GM13976 (cell line): ENCODE measurements at places on chromosomes 3 and 15.

GRCh38 chr15:36177590-36178302, 401.7 kb upstream of the CDIN1 start:
- DNase-seq: no peak

DNA sequence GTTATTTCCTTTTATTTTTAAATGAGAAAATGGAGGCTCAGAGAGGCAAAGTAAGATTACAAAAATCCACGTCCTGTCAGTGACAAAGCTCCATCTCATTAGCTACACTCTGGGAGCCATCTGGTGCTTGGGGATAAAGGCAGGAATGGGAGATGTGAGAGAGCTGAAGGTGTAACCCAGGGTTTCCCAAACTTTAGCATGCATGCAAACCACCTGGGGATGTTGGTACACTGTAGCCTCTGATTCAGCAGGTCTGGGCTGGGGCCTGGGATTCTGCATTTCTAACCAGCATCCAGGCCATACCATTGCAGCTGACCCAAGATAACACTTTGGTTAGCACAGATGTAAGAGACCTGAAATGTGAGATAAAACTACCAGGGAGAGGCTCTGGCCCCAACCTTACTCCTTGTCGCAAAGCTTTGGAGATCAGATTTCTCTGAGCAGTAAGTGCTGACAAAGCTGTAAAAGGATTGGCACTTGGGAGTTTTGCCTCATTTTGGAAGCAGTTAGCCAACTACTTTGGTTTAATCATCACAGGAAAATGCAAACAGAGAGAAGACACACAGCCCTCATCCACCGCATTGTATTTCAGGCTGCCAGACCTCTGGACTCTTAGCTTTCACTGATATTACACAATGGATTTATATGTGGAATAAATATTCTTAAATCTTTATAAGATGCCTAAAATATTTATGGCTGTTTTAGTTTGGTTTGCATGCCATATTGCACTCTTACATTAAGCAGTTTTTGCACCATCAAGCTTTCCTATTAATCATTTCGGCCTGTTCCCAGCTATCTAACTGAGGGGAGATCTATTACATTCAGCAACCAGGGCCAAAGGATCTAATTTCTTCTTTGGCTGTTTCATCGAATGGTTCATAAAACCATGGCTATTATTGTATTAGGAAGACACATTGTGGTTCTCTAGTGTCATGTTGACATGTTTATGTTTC, 263.0 kb downstream of the EBLN2 start:
- DNase-seq: no peak

DNA sequence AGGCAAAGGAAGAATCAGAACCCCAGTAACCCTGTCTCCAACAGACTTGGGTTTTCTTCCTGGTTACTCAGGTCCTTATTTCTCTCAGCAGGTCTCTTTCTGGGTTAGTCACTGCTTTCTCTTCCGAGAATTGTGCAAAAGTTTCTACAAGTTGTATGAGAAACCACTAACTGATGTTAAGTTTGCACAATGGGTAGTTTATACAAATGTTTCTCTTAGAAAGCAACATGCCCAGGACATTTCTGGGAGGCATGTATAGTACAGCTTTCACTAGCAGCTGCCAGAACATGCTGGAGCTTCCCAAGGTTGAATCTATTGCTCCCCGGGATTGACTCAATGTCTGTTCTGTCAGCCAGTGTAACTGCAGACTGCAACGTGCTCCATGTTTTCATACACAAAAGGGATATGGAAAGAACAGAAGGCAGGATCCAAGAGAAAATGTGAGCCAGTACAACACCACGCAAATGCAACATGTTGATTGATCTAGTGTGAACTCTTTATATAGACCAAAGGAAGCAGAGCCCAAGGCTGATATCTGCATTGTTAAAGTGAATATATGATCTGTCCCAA, 887.8 kb downstream of the MCTP2 start:
- DNase-seq: no peak

GRCh38 chr3:24128199-24129005, 183.3 kb downstream of the NR1D2 start:
- DNase-seq: no peak

DNA sequence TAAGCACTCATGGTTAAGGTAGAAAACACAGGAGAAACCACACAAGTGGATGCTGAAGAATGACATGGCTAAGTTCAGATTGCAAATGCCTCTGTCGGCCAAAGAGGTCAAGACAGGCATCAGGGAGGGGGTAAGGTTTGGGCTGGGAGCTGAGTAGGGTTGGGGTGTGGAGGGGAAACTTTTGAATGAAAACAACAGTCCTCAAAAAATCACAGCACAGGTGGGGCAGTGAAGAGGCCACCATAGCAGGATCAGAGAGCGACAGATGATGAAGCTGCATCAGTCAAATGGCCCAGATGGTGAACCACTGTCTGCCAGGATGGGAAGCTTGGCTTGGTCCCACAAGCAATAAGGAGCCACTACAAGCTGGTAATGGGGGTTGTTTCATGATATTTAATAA, 74.9 kb downstream of the ADCY5 start:
- DNase-seq: no peak

DNA sequence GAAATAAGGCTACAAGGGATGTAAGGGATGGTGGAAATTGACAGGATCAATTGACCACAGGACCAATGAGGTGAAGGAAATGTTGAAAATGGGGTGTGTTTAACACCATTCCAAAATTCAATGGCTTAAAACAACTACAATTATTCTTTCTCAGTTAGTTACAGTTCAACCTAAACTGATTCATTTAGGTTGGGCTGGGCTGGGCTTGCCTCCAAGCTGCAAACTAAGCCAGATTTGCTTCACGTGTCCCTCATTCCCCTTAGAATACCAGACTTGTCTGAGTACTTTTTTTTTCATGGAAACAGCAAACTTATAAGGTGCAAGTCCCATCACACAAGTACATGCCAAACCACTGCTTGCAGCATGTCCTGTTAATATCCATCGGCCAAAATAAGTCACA, 280.1 kb downstream of the NEK10 start:
- DNase-seq: no peak

DNA sequence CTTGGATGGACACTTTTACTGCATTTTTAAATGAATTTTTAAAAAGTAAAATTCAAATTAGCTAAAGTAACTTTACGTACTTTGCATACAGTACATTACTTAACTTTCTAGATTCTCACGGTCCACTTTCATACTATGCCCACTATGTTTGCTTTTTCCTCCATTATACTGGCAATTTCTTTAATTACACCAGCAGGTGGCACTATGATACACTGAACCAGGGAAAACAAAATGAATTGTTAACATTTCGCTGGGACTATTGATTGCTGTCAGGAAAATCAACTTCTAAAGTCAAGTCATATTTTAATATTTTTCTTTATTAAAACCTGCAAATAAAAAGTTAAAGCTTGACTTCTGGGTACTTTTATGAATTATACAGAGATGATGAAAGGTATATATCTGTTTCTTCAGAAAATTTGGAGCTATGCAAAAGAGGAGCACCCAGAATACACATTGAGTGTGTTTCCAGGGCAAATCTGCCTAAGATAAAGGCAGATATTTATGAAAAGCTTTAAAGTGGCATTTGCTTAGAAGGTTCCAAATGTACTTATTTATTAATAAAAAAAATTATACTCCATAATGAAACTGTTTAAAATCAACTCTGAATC, 21.8 kb upstream of the POU1F1 start:
- DNase-seq: peak; percentile 34

- DNase-seq: peak; percentile 34
These were observed 8.0 kb upstream of the PXK start for GRCh38 chr3:58324391-58325390.

GRCh38 chr3:41845826-41846225, 116.1 kb downstream of the ULK4 start:
- DNase-seq: no peak

DNA sequence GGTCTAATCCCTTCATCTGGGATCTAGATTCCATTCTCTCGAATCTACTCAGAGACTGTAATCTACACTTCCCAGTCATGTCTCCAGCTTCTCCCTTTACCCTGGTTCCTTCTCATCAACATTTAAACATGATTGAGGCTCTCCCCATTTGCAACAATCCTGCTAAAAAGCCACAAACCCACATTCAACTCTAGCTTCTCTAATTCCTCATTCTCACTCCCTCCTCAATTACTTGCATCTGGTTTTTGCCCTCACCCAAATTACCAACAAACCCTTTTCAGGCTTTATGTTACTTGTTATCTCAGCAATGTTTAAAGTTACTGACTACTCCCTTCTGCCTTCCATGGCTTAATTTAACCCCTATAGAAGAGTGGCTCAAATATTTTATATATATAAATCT, 11.5 kb downstream of the ETFA start:
- DNase-seq: no peak

DNA sequence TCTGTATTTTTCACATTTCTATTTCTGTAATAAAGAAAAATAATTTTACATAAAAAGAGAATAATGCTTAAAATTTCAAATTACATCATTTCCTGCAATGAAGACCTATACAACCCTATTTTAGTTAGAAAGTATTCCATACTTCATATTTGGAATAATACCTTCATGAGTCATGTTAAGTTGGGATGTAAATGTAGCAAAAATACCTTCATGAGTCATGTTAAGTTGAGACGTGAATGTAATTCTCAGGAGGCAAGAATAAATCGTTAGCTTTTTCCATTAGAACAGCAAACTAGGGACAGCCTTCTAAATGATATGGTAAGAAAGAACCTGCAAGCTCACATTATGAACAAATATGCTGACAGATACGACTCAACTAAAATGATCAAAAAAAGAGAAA, 91.9 kb downstream of the NAALADL2 start:
- no peak for DNase-seq

GRCh38 chr3:78494851-78495250, 1272.9 kb downstream of the ROBO1 start:
- DNase-seq: no peak

DNA sequence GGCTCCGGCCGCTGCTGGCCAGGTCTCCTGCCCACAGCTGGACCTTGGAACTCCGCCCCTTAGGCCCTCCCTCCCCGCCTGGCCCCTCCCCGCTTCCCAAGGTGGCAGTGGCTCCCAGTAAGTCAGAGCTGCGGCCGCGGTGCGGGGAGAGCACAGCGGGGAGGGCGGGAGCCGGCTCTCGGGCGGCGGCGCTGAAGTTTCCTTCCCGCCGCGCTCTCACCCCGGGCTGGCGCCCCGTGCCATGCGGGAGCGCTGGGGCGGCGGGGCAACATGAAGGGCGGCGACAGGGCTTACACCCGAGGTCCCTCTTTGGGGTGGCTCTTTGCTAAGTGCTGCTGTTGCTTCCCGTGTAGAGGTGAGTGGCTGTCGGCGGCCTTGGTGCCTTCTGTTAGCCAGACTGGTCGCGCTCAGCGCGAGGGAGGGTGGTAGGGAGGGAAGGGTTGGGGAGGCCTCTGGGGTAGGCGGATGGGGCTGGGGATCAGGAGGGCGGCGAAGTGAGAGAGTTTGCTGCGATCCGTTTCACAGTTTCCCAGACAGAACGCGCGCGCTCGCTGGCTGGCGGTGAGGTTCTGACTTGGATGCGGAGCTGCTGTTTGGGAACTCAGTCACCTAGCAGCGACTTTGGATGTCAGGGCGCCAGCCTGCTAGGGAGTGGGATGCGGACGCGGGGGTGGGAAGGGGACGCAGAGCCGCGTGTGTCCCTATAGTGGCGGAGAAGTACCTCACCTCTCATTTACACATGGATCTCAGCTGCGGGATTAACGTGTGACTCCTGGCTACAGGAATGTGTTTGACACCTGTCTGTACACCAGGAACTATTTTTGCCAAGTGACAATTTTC, 145.5 kb upstream of the UMPS start:
- peak; percentile 54 for DNase-seq

DNA sequence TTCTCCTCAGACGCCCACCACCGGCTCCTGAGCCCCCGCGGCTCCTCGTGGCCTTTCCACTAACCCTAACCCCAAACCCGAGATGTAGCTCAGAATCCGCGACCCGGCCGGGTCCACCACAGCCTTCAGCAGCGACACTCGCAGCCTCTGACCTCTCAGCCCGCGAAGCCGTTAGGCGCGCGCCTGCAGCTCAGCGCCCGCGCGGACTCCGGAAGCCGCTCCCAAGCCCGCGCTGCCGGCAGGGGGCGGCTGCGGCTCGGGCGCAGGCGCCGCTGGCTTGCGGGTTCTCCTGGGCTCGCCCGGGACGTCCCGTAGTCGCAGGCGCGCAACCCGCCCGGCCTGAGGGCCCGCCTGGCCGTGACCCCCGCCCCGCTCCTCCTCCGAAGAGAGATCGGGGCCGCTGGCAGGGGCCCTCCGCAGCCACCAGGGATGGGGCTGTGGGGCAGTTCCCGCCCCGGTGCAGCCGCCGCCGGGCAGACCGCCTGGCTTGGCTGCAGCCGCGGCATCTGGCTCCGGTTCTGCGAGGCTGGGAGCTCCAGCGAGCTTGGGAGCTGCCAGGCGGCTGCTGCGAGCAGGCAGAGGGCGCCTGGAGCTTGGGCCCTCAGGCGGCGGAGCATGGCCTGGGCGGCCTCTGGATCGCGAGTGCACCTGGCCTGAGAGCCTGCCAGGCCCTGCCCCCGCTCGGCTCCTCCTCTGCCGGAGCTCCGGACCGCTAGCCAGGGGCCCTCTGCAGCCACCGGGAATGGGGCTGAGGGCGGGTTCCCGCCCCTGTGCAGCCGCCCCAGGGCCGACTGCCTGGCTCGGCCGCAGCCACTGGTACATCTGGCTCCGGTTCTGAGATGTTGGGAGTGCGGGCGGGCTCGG, 120.7 kb downstream of the LMLN start:
- peak; percentile 82 for DNase-seq

DNA sequence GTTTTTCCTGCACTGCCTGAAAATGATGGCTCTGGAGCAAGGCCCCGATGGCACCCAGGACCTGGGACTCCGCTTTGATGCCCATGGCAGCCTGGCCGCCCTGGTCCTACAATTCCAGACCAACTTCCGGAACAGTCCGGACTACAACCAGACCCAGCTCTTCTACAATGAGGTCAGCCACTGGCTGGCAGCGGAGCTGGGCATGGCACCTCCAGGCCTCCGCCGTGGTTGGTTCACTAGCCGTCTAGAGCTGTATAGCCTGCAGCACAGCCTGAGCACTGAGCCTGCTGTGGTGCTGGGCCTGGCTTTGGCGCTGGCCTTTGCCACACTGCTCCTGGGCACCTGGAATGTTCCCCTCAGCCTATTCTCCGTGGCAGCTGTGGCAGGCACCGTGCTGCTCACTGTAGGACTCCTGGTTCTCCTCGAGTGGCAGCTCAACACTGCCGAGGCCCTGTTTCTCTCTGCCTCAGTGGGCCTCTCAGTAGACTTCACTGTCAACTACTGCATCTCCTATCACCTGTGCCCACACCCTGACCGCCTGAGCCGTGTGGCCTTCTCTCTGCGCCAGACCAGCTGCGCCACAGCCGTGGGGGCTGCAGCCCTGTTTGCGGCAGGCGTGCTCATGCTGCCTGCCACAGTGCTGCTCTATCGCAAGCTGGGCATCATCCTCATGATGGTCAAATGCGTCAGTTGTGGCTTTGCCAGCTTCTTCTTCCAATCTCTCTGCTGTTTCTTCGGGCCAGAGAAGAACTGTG, 10.9 kb downstream of the DISP2 start:
- no peak for DNase-seq

DNA sequence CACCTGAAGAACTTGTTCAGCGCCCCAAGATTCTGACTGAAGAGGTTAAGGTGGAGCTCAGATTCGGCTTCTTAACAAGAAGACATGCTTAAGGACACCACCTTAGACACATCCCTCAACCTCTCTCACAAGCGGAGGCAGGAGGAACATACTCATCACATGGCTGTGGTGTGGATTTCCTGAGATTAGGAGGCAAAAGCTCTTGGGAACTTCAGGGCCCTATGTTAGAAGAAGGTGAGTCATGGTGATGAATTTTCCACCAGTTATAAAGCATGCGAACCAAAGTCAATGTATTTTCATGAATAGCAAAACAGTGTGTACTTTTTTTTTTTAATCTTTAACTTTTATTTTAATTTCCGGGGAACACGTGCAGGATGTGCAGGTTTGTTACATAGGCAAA, 212.2 kb upstream of the SUCLG2 start:
- no peak for DNase-seq
